ENCODE measurements at places on chromosomes 6 and 20.

DNA sequence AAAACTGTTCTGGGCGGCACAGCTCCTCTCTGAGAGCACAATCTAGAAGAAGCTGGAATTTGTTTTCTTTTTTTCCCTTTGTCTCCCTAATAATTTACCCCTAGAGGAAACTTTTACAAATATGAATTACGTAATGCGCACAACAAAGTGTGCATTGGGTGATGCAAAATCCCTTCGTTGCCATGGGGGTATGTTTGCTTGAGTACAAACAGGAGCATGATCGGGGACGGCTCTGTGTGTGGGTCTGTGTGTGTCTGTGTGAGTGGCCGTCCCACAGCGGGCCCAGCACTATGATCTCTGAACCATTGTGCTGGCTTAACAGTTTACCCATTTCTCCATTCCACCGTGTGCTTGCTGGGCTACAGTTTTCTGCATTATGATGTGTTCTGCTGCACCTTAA lies 278.2 kb downstream of the CDC5L start:
- DNase-seq = no peak

- DNase-seq = no peak
These were observed 4.7 kb downstream of the BCLAF1 start for GRCh38 chr6:136284909-136285308.

- DNase-seq = no peak
These were observed 242.5 kb downstream of the PACRG start for GRCh38 chr6:162970246-162970645.

DNA sequence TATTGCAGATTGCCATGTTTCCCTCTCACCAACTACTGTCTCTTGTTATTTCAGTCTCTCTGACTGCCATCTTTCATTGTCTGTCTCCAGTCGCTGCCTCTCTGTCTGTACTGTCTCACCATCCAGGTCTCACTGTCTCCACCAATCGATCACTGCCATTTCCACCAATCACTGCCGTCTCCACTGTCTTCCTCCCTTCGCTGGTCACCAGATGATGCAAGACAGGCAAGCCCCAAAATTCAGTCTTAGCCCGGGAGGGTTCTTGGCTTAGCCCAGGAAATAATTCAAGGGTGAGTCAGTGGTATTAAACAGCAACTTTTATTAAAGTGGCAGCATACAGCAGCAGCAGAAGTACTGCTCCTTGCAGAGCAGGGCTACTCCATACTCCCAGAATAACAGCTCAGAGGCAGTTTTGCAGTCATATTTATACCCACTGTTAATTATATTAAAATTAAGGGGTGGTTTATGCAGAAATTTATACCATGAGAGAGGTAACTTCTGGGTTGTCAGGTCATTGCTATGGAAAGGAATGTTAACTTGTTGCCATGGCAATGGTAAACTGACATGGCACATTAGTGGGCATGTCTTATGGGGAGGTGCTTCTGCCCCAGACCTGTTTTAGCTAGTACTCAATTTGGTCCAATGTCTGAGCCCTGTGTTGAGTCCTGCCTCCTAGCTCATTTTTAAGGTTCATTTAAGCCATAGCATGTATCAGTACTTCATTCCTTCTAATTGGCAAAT lies 23.0 kb upstream of the ECHDC1 start:
- peak; percentile 97 for DNase-seq

DNA sequence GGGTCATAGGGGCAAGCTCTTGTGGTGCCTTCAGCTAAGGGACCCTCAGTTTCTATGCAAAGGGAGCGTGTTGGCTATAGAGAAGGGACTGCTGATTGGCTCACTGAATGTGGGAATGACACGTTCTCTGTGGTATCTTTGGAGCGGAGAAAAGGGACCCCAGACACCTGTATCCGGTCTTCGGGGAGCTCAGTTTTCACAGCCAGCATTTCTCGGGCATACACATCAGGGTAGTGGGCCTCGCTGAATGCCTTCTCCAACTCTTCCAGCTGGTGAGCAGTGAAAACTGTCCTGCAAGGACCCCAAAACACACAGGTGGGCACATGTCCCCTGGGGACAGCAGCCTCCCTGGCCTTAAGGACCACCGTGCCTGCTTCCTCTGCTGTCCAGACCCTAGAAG lies 3.3 kb downstream of the VSX1 start:
- no peak for DNase-seq

GRCh38 chr6:168890306-168890980 lies 363.2 kb downstream of the THBS2 start:
- DNase-seq = no peak

- no peak for DNase-seq
These were observed 91.6 kb upstream of the RIPOR2 start for GRCh38 chr6:25027221-25027916.

GRCh38 chr20:12171923-12172524 lies 254.3 kb downstream of the BTBD3 start:
- DNase-seq = no peak

DNA sequence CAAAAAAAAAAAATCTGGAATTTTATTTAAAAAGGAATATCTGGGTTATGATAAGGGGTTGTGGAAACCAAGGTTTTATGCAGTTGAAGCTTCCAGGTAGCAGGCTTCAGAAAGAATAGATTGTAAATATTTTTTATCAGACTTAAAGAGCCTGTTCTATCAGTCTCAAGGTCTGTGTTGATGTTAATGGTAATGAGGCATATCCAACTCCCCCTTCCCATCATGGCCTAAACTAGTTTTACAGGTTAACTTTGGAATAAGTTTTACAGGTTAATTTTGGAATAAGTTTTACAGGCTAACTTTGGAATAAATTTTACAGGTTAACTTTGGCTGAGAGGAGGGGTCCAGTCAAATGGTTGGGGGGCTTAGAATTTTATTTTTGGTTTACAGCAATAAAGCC lies 92.4 kb downstream of the CD24 start:
- no peak for DNase-seq

DNA sequence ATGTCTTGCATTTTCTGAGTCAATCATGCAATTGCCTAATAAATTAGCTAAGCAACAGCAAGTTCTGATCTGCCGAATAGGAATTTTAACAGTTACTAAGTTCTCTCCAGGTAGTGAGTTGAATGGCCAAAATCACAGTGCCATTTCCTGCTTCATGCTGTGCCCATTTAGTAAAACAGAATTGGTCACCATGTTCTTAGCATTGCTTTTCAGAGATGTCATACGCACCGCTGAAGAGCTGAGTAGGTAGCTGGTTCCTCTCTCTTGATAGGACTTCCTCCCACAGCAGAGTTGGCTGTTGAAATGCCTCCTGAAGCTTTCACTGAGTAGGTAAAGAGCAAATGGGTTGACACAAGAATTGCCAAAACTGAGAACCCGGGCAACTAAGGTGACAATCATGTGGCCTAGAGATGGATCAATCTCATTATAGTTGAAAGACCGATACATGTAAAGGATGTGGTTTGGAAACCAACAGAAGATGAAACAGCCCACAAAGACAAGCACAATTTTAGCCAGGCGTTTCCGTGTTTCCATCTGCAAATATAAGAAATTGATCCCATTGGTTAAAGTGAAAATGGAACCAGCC lies 57.1 kb upstream of the GJE1 start:
- DNase-seq = no peak

DNA sequence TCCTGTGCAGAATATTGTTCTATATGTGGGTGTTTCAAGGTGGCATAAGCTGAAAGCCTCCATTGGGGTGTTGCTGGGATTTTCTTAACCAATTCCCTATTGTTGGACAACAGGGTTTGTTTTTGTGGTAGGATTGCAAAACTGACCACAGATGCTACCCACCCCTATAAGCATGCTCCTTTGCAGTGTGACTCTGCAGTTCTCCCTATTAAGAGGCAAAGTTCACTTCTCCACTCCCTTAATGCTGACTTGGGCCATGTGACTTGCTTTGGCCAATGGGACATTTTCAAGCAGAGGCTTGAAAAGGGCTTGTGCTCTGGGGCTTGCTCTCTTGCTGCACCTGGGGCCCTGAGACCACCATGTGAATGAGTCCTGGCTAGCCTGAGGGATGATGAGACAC lies 8.5 kb upstream of the ANGPT4 start:
- DNase-seq = no peak
